Renal cortex interstitium (tissue), 15 donors: ENCODE measurements at places on chromosomes 5 and 9.

DNA sequence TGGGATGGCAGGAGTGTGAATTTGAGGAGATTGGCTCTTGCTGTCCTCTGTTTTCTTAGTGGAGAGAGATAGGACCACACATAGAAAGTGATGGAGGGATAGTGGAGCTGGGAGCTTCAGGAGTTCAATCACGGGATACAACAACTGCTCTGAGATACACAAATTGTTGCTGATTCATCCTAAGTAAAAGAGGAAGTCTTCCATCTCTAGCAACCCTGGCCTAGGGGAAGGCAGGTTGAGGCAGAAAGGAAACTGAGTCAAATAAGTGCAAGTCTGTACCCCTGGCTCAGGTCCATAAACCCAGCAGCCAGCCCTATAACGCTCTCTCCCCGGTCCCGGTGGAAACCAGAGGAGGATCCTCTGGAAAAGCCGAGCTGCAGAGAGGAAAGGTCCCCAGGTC lies 97.7 kb downstream of the ADCY2 start:
- DNase-seq, result no peak

DNA sequence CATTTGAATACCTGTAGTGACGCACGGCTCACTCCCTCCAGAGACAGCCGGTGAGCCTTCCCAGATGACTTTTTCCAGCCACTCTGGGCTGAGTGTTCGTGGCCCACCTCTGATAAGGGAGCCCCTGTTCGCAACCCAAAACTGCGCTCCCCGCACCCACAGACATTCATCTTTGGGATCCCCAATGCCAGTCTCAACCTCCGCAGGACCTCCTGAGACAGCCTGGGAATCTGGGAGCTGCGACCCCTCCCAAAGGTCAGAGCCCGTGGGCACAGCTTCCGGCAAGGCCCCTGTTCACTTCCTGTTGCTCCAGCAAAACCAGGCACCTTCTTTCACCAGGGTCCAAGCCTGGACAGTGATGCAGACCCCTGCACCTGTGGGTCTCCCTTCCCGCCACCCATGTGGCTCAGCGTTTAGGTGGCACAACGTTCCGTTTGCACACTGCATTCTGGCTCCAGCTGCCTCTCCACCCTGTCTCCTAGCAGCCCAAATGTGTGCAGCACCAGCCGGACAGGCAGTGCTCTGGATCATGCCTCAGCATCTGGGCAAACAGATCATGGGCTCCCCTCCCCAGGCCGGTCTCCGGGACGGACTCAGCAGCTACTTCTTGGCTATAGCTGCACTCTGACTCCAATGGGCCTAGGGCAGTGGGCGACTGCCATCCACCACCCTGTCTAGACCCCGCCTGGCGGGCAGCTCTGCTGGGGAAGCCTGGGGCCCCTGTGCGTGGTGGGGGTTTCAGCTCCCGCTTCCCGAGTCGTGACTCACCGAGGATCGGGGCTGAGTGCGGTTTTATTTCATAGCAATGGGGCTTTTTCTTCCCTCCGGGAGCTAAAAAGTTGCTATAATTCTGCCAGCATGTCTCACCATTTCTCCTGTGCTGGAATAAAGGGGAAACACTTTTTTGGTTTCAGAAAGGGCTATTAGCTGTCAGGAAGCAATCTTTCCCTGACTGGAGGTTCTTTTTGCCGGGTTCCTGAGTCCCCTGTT lies 156.0 kb downstream of the OLFM1 start:
- no peak for DNase-seq

DNA sequence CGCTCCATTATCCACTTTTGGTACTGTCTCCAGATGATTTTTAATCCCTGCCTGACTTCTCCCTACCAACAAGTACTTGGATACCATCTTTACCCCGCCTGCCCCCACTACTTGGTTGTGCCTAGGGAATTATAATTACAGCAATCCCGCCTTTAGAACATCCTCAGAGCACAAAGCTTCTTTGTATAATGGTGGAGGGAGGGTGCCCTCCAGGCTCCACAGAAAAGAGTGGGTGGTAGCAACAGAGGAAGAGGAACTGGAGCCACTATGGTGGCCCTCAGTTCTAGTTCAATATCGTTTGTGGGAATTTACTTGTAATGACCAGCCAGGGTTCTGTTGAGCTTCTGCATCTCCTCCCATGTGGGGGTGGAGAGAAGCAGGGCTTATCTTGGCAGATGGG lies 79.0 kb upstream of the RNF38 start:
- no peak for DNase-seq

DNA sequence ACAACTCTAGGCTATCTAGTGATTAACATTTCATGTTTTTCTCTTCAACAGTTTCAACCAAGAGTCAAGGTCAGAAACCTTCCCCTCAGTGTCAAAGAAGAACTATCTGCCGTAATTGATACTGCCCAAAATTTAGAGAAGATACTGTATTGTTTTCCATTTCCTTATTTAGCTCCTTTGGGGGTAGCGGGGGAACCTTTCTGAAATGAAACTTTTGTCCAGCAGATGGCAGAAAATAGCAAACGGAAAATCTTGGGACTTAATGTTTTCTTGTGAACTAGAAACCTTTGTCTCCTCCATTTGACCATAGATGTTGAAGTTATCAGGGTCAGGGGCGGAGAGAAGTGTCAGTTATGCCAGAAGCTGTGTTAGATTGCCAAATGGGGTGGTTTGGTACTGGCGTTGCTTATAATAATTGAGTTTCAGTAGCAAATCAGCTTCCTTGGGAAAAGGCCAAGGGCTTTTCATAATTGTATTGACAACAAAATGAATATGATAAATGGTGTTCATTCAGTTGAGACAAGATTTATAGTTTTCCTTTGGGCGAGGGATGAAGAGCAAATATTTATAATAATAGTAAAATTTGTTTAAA lies 101.7 kb upstream of the TLX3 start:
- peak; percentile 46 for DNase-seq

- no peak for DNase-seq
These were observed 29.0 kb upstream of the GPR150 start for GRCh38 chr5:95590880-95591279.

DNA sequence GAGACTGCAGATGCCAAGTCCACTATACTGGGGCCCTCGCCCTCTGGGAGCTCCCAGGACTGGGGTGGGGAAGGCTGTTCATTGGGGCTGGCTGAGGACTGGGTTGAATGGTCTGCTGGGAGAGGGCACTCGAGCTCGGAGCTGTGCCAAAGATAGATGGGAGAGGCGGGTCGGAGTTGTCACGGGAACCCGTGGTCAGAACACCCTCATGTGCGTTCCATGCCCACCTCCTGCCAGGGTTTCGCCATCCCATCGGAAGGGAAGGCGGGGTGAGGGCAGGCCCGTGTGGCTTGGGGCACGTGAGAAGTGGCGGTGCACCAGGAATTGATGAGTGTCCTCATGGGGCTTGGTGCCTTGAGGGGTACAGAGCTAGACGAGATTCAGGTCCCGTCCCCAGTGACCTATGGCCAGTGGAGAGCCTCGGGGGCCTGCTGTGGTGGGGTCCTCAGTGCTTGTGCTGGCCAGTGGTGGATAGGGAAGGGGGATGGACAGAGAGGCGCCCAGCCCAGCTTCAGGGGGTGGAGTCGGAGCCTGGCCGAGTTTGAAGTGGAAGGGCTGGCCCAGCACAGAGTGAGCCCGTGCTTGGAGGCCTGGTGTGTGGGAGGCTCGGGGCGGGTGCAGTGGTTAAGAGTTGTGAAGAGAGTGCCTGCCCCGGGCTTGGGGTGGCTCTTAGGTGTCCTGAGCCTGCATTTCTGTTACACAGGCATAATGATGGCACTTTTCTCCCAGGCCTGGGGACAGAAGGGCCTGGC lies 4.3 kb downstream of the CACFD1 start:
- no peak for DNase-seq

DNA sequence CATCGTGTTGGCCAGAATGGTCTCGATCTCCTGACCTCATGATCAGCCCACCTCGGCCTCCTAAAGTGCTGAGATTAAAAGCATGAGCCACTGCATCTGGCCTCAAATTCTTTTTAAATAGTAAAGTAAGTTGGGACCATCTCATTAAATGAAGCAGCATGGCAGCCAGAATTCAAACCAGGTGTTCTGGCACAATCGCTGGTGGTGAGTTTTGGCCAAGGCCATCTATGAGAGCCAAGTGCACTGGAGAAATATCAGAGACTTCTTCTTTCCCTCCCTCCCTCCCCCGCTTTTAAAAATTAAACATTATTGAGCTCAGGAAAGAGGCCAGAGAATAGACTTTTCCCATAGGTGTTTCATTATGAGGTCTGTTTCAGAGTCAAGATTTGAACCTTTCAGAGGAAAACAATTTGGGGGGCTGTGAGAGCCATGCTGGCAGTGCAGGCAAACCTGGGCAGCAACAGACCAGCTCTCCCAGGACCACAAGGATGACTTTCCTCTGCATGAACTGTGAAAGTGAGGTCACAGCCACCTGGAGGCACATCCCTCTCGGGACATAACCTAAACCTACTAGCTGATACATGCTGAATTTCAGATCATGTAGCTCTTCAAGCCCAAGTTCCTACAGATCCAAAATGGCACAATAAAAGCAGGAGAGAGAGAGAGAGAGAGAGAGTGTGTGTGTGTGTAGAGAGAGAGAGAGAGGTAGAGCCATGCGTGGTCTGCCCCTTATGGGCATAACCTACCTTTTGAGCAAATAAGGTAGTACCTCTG lies 94.6 kb upstream of the DMRT1 start:
- no peak for DNase-seq

GRCh38 chr5:51621156-51621555 lies 237.9 kb downstream of the ISL1 start:
- no peak for DNase-seq

- DNase-seq, result no peak
These were observed 160.0 kb downstream of the C9orf152 start for GRCh38 chr9:110047955-110048402.

DNA sequence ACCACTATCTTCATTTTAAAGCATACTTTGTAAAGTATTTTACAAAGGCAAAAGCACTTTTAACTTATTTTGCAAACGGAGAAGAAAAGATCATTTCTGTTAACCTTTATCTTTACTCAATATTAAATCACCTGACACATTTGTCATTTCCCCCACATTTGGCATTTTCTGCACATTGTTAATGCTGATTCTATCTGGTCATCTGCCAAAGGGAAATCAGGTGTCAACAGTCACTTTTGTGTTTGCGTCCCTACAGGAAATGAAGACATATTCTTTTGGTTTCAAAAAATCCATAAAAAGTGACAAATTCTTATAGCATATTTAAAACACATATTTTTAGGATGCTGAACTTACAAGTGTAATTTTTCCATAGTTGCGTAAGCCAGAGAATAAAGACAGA lies 191.3 kb upstream of the TMEM161B start:
- DNase-seq, result no peak

- no peak for DNase-seq
These were observed 21.0 kb upstream of the NPR3 start for GRCh38 chr5:32690153-32690552.

DNA sequence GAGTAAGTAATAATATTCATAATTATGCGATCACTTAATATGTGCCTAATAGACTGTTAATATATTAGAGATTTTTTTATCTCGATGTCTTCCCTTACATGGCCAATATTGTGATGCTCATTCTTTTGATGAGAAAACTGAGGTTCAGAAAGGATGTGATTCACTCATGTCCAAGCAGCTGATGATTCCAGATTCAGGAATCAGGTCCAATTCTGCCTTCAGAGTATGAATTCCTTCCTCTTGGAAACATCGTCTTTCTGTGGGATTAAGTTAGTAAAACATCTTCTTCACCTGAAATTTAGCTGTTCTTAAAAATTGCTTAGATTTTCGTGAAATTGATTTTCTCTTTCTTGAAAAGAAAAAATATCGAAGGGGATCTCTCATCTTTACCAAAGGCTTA lies 242.5 kb upstream of the RFX3 start:
- no peak for DNase-seq

GRCh38 chr5:81044868-81045267 lies 84.7 kb downstream of the RASGRF2 start:
- no peak for DNase-seq

DNA sequence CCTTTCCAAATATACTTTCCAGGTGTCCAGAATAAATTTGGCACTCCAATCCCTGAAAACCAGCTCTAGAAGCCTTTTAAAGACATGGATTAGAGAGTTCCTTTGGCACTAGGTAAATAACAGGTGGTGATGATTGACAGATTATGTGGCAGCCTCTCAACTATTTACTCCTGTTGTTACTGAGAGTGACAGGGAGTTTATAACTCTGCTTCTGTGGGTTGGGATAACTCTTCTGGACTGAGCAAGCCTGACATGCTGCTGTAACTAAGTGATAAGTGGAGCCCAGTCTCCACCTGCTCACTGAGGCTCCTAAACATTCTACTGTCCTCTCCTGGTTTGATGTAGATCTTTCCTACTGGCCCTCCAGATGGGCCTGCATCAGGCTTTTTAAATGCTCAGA lies 693.2 kb upstream of the FTMT start:
- DNase-seq, result no peak

DNA sequence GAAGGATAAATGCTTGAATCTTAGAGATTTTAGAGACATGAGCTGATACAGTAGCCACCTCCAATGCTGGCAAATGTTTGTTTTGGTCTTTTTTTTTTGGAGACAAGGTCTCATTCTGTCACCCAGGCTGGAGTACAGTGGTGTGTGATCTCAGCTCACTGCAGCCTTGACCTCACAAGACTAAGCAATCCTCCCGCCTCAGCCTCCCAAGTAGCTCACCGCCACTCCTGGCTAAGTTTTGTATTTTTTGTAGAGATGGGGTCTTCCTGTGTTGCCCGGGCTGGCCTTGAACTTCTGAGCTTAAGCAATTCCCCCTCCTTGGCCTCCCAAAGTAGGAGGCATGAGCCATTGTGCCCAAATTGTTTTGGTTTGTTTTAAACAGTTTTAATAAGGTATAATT lies 6.8 kb upstream of the DOLPP1 start:
- DNase-seq, result no peak

- no peak for DNase-seq
These were observed 34.8 kb upstream of the TMEM250 start for GRCh38 chr9:136153381-136154065.

DNA sequence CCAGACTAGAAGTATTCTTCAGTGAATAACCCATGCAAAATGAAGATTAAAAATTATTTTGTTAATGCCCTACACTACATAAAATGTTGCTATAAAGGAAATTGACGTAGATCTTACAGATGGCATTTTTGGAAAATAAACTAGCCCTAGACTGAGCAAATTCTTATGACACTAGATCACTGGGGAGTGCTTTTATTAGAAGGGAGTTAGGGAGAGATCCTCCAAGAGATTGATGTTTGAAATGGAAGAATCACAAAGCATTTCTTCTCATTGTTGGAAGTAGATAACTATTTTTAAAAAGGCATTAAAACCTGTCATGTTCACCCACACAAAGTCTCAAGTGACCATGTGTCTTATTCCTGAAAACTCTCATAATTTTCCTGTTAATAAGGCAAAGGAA lies 351.1 kb upstream of the TLE4 start:
- DNase-seq, result no peak

DNA sequence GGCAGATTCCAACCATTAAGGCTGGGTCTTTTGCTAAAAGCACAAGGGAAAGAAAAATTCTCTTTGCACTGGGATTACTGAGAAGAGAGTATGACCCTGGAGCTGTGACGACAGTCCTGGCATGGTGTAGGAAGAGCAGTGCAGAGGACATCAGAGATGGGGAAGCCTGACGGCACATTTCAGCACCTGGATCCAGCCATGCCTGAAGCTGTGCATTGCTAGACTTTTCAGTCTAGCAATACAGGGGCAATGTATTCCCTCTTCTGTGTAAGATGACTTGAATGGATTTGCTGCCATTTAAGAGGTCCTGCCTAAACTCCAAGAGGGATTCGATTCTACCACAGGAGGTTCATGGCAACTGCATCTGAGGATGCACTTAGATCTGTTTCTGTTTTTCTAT lies 12.3 kb upstream of the MRNIP start:
- DNase-seq, result no peak

GRCh38 chr5:133825631-133826289 lies 142.7 kb downstream of the C5orf15 start:
- DNase-seq, result no peak

- DNase-seq, result no peak
These were observed 92.8 kb upstream of the ACOT12 start for GRCh38 chr5:81486711-81487110.
